ENCODE measurements at places on chromosomes 1 and 21.
A peak's percentile ranks its signal among the peaks of the same experiment; 100 is the strongest.

DNA sequence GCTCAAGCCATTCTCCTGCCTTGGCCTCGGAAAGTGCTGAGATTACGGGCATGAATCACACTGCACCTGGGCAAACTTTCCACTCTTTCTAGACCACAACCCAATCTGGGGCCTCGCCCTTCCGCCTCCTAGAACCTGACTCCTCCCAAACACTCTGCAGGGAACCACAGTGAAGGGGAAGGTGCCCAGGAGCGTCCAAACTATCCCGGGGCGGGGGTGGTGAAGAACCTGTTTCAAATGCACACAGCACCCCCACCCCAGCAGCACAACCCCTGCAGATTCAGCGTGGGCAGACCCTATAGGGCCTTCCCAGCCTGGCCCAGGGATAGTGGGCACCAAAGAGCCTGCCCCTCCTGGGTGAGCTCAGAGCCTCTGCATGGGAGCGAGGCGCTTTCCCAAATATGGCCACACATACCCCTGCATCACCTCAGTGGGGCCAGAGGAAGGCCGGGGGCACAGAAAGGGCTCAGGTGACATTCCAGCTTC, 86.9 kb downstream of the STUM start:
- H3K27me3 ChIP-seq: no peaks in the 10 kb centered on the region
- DNase-seq: no peak
- peaks cover 74% of the 10 kb centered on the region for H3K36me3 ChIP-seq
- no peak overlapping the region for H3K27ac ChIP-seq
- H3K4me3 ChIP-seq: no peak overlapping the region

GRCh38 chr1:217622042-217622441, 8.8 kb downstream of the GPATCH2 start:
- H3K4me1 ChIP-seq: no peaks in the 10 kb centered on the region
- no peak overlapping the region for H3K27ac ChIP-seq
- no peaks in the 10 kb centered on the region for H3K27me3 ChIP-seq
- no peak for DNase-seq

DNA sequence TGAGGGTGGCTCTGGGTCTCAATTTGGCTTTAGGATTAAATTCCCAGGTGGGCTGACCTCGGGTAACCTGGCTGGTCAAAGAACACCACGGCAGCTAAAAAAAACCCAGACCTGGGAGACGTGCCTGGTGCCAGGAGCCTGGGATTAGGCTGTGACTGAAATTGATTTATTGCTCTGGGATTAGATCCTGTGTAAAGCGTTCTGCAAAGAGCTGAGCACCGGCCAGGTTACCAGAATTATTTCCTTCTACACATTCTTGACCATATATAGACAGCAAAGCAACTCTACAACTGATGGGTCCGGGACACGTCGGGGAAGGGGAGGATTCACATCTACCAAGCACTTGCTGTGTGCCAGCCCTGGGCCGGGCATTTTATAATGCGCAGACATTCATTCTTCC, 45.2 kb downstream of the TMCO4 start:
- no peak overlapping the region for H3K27ac ChIP-seq
- no peak overlapping the region for H3K4me3 ChIP-seq
- no peaks in the 10 kb centered on the region for H3K4me1 ChIP-seq
- H3K27me3 ChIP-seq: no peaks in the 10 kb centered on the region

GRCh38 chr1:186965847-186966246, 137.1 kb downstream of the PLA2G4A start:
- H3K4me1 ChIP-seq: no peaks in the 10 kb centered on the region
- H3K27me3 ChIP-seq: no peaks in the 10 kb centered on the region
- DNase-seq: no peak

DNA sequence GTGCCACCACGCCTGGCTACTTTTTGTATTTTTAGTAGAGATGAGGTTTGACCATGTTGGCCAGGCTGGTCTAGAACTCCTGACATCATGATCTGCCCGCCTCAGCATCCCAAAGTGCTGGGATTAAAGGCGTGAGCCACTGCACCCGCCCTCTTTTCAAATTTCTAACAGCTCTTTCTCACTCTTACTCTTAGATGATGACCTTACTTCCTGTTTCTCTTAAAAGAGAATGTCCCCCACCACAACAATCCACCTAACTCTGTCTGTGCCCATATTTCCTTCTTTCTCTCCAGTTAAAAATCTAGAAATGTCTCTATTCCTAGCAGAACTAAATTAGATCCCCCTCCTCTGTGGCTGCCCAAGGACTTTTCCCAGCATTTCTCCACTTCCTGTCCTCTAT, 46.6 kb upstream of the RGS2 start:
- no peaks in the 10 kb centered on the region for H3K4me1 ChIP-seq
- H3K27me3 ChIP-seq: no peaks in the 10 kb centered on the region
- no peak overlapping the region for H3K4me3 ChIP-seq
- H3K36me3 ChIP-seq: no peaks in the 10 kb centered on the region
- DNase-seq: no peak

- no peak for DNase-seq
- H3K36me3 ChIP-seq: no peaks in the 10 kb centered on the region
- no peak overlapping the region for H3K27ac ChIP-seq
- H3K27me3 ChIP-seq: no peaks in the 10 kb centered on the region
- H3K4me3 ChIP-seq: no peak overlapping the region
Observed at GRCh38 chr1:205672970-205673369, 7.3 kb downstream of the SLC45A3 start.

DNA sequence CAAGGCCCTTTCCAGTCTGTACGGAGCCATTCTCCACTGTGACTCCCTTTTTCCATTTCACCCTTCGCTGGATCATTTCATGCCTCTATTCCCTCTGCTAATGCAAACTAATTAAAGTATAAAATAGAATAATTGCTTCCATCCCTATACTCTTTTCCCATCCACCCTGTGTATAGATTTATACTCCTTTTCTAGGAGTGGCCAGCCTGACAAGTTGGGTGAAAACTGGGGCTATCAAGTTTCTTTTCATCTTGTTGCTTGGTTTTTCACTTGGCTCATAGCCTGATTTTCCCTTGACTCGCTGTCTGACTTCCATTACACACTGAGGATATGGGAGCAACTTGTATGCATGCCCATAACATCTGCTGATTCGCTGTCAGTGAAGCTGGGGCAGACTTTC, 107.0 kb downstream of the PLXNA2 start:
- H3K4me3 ChIP-seq: no peak overlapping the region
- no peak for DNase-seq
- no peaks in the 10 kb centered on the region for H3K27me3 ChIP-seq
- H3K4me1 ChIP-seq: no peaks in the 10 kb centered on the region

- no peaks in the 10 kb centered on the region for H3K27me3 ChIP-seq
- H3K27ac ChIP-seq: no peak overlapping the region
- no peaks in the 10 kb centered on the region for H3K36me3 ChIP-seq
- H3K4me1 ChIP-seq: peaks cover 14% of the 10 kb centered on the region
Observed at GRCh38 chr21:43892984-43893535, 28.0 kb downstream of the AGPAT3 start.

- no peaks in the 10 kb centered on the region for H3K36me3 ChIP-seq
- no peak overlapping the region for H3K4me3 ChIP-seq
- H3K4me1 ChIP-seq: peaks cover 37% of the 10 kb centered on the region
- peak overlapping the region; percentile 27 for H3K27ac ChIP-seq
Observed at GRCh38 chr21:31446226-31446855, 102.3 kb upstream of the TIAM1 start.

DNA sequence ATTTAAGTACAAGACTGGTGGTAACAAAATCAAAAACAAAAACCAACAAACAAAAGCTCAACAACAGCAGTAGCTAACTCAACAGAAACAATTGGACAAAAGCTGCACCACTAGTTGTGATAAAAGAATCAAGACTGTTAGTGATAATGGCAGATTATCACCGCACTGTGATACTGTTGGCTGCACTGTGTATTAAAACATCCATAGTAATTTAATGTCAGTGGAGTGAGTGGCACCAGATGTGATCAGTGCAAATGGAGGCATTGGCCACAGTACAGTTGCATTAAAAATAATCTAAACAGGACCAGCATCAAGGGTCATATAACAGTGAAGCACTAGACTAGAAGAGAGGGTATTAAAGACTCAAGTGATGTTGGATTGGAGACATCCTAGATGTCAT, 1341.3 kb downstream of the MRPL39 start:
- H3K27ac ChIP-seq: no peak overlapping the region
- H3K4me3 ChIP-seq: no peak overlapping the region
- no peaks in the 10 kb centered on the region for H3K36me3 ChIP-seq
- no peaks in the 10 kb centered on the region for H3K4me1 ChIP-seq
- DNase-seq: no peak

DNA sequence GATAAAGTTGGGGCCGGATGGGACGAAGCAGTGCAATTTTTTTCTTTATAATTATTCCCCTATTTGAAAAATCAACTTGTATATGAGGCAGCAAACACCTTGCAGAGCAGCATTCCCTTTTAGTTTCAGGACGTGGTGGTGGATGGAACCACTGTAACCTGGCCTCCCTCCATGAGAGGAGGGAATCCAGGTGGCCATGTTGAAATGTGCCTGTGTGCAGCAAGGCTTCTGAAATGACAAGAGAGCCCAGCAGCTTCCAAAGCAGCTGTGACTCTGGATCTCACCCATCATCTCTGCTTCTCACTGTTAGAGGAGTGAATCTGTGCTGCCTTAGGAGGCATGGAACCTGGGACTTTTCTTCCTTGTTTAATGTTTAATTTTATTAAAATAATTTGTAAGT, 42.3 kb downstream of the NFIA start:
- no peaks in the 10 kb centered on the region for H3K36me3 ChIP-seq
- DNase-seq: no peak
- H3K27me3 ChIP-seq: no peaks in the 10 kb centered on the region

DNA sequence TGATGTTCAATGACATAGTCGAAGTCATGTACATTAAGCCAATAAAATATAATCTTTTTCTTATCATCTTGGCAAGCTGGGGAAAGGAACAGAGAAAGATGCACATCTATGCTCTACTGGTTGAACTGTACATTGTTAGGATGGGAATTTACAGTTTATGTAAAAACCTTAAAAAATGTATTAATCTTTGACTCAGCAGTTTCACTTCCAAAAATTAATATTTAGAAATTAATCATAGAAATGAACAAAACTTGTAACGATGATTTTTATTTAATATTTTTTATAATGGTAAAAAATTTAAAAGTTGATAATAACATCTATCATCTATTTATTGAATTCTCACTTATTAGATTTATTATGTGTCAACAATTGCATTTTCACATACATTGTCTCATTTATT, 5.7 kb upstream of the C1orf141 start:
- no peaks in the 10 kb centered on the region for H3K4me1 ChIP-seq
- H3K4me3 ChIP-seq: no peak overlapping the region
- no peak overlapping the region for H3K27ac ChIP-seq
- H3K36me3 ChIP-seq: no peaks in the 10 kb centered on the region
- no peak for DNase-seq

GRCh38 chr21:42272109-42272962, 42.9 kb downstream of the TFF3 start:
- H3K27me3 ChIP-seq: no peaks in the 10 kb centered on the region
- H3K4me1 ChIP-seq: peaks cover 20% of the 10 kb centered on the region
- peaks cover 14% of the 10 kb centered on the region for H3K36me3 ChIP-seq
- no peak overlapping the region for H3K27ac ChIP-seq

- no peaks in the 10 kb centered on the region for H3K36me3 ChIP-seq
- no peak overlapping the region for H3K27ac ChIP-seq
- H3K4me3 ChIP-seq: no peak overlapping the region
- no peaks in the 10 kb centered on the region for H3K4me1 ChIP-seq
Observed at GRCh38 chr1:169517558-169518186, 31.9 kb upstream of the SLC19A2 start.

- H3K4me3 ChIP-seq: no peak overlapping the region
- no peaks in the 10 kb centered on the region for H3K36me3 ChIP-seq
- DNase-seq: no peak
- peaks cover 12% of the 10 kb centered on the region for H3K4me1 ChIP-seq
- H3K27ac ChIP-seq: no peak overlapping the region
Observed at GRCh38 chr1:175543447-175543846, 199.9 kb downstream of the TNR start.

- H3K4me1 ChIP-seq: no peaks in the 10 kb centered on the region
- H3K4me3 ChIP-seq: no peak overlapping the region
- H3K36me3 ChIP-seq: no peaks in the 10 kb centered on the region
- DNase-seq: no peak
Observed at GRCh38 chr1:66916320-66916719, 8.3 kb downstream of the DNAI4 start.

DNA sequence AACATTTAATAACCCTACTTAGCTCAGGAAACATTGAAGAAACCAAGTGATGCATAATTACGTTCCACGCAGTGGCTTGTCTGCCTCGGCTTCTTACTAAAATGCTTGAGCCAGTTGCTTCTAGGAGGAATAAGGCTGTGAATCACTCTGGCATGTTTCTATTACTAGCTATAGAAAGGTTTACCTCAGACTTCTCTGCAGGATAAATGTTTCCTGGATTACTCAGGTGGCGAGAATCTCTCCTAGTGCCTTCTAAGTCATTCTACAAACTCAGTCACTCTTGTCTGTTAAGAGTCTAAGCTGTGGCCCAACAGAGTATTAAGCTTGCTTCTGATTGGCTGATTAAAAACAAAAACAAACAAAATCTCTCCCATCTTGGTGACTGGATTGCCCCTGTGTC, 92.0 kb upstream of the RALGPS2 start:
- no peak overlapping the region for H3K4me3 ChIP-seq
- no peaks in the 10 kb centered on the region for H3K36me3 ChIP-seq
- DNase-seq: no peak
- H3K27ac ChIP-seq: no peak overlapping the region

GRCh38 chr21:38733972-38734546, 71.7 kb upstream of the ETS2 start:
- H3K27me3 ChIP-seq: peaks cover 17% of the 10 kb centered on the region
- peaks cover 6% of the 10 kb centered on the region for H3K4me1 ChIP-seq
- H3K36me3 ChIP-seq: no peaks in the 10 kb centered on the region
- no peak overlapping the region for H3K4me3 ChIP-seq
- no peak overlapping the region for H3K27ac ChIP-seq

- no peaks in the 10 kb centered on the region for H3K36me3 ChIP-seq
- no peak for DNase-seq
Observed at GRCh38 chr1:212485913-212486618, 53.3 kb downstream of the NENF start.

- peaks cover 35% of the 10 kb centered on the region for H3K27me3 ChIP-seq
- DNase-seq: no peak
- H3K4me1 ChIP-seq: peaks cover 14% of the 10 kb centered on the region
- no peaks in the 10 kb centered on the region for H3K36me3 ChIP-seq
- no peak overlapping the region for H3K4me3 ChIP-seq
- no peak overlapping the region for H3K27ac ChIP-seq
Observed at GRCh38 chr1:23566304-23566703, 7.0 kb upstream of the ID3 start.

- no peak overlapping the region for H3K4me3 ChIP-seq
- no peak for DNase-seq
- no peak overlapping the region for H3K27ac ChIP-seq
- H3K4me1 ChIP-seq: peaks cover 11% of the 10 kb centered on the region
- H3K36me3 ChIP-seq: peaks cover 2% of the 10 kb centered on the region
- H3K27me3 ChIP-seq: no peaks in the 10 kb centered on the region
Observed at GRCh38 chr1:1344655-1345361, 4.4 kb downstream of the DVL1 start.

- H3K4me3 ChIP-seq: peak overlapping the region; percentile 2
- H3K27me3 ChIP-seq: no peaks in the 10 kb centered on the region
- DNase-seq: peak; percentile 64
- H3K36me3 ChIP-seq: peaks cover 4% of the 10 kb centered on the region
- peaks cover 84% of the 10 kb centered on the region for H3K4me1 ChIP-seq
Observed at GRCh38 chr1:42955311-42956063, 3.2 kb downstream of the SLC2A1 start.

- H3K4me3 ChIP-seq: no peak overlapping the region
- no peaks in the 10 kb centered on the region for H3K4me1 ChIP-seq
- no peak overlapping the region for H3K27ac ChIP-seq
- H3K36me3 ChIP-seq: no peaks in the 10 kb centered on the region
- no peaks in the 10 kb centered on the region for H3K27me3 ChIP-seq
- DNase-seq: no peak
Observed at GRCh38 chr1:214013614-214014377, 26.0 kb downstream of the PROX1 start.

All from natural killer cell (primary cell).